Epithelial cell of alveolus of lung (primary cell): ENCODE measurements at places on chromosomes 7 and 10. TPM values are rescaled to one million over a fixed set of nuclear protein-coding genes. Genes with fewer than 3 reads are reported as not detected.

The ACBD7 gene
- total RNA-seq, result 0.40 and 1.9 TPM in 2 replicates

The OR2A1 gene
- 0.13 and 0.24 TPM in 2 replicates for total RNA-seq

The SRI gene
- total RNA-seq, result 82.4 and 94.8 TPM in 2 replicates

The EVX1 gene
- total RNA-seq, result not detected in 2 replicates

The CYP26C1 gene
- total RNA-seq, result 0.13 TPM in 1 of 2 replicates, not detected in the other

The PSMC2 gene
- total RNA-seq, result 106 and 148 TPM in 2 replicates
